Activated CD8-positive, alpha-beta memory T cell treated with anti-CD3 and anti-CD28 coated beads, Interleukin-2, amount 10 ng/mL, durations not matched to agents 7 days and 5 days (primary cell): ENCODE measurements at places on chromosomes 5 and 9. TPM values are rescaled to one million over a fixed set of nuclear protein-coding genes. Genes with fewer than 3 reads are reported as not detected.

- DNase-seq: no peak
Measured at GRCh38 chr5:177226860-177227259, 76.7 kb downstream of the RAB24 start.

DNA sequence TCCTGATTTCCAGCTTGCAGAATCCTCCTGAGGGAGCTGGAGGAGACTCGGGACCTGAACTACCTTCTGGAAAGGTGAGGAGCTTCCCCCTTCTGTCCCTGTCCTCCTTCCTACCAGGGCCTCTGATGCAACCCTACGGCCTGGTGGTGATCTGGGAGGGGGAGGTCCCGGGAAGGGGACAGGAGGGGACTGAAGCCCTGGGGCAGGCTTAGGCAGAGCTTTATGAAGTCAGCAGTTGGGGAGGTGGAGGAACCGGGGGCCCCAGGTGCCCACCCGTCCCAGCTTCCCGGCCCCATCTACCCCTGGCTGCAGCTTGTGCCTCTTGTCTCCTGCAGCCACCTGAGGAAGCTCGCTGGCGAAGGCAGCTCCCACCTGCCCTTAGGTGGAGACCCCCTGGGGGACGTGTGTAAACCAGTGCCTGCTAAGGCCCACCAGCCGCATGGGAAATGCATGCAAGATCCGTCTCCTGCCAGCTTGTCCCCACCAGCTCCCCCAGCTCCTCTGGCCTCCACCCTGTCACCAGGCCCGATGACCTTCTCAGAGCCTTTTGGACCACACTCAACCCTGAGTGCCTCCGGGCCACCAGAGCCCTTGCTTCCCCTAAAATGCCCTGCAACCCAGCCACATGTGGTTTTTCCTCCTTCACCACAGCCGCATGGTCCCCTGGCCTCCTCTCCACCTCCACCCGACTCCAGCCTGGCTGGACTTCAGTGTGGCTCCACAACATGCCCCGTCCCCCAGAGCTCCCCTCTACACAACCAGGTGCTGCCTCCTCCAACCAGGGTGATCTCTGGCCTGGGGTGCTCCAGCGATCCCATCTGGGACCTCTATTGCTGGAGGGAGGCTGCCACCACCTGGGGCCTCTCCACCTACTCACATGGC lies 2.1 kb downstream of the SPATA31E1 start:
- DNase-seq: no peak

DNA sequence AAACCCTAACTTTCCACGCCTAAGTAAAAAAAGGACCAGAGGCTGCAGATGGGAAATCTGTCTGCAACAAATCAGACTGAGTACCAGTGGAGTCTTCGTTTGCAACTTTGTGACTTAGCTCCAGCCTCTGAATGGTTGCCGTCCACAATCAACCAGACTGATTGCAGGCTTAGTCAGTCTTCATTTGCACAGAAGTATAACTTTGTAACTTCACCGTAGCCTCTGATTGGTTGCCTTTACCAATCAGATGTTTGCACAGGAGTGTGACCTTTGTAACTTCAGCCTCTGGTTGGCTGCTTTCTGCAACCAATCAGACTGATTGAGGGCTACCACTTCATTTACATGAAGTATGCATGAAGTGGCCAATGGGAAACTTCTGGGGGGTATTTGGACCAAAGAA lies 53.7 kb downstream of the TGFBR1 start:
- no peak for DNase-seq

- DNase-seq: no peak
Measured at GRCh38 chr9:122819326-122819725, 9.1 kb downstream of the PDCL start.

DNA sequence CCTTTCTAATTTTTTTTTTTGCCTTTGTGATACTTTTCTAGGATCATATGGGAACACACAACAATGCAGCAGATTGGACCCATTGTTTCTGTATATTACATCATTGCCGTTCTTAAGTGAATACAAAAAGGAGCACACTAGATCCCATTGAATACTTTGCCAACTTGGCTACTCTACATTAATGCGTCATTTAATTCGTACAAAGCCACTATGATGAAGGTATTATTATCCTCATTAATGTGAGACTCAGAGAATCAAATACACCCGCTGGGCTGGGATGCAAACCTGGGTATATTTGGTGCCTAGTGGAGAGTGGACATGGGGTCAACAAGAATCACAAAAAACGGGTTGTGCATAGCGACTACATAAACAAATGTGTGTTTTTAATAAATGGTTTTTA lies 31.9 kb downstream of the OR2K2 start:
- no peak for DNase-seq

BTNL8 gene
- total RNA-seq: 1.7 TPM
